ENCODE measurements at places on chromosomes 16 and 17.

DNA sequence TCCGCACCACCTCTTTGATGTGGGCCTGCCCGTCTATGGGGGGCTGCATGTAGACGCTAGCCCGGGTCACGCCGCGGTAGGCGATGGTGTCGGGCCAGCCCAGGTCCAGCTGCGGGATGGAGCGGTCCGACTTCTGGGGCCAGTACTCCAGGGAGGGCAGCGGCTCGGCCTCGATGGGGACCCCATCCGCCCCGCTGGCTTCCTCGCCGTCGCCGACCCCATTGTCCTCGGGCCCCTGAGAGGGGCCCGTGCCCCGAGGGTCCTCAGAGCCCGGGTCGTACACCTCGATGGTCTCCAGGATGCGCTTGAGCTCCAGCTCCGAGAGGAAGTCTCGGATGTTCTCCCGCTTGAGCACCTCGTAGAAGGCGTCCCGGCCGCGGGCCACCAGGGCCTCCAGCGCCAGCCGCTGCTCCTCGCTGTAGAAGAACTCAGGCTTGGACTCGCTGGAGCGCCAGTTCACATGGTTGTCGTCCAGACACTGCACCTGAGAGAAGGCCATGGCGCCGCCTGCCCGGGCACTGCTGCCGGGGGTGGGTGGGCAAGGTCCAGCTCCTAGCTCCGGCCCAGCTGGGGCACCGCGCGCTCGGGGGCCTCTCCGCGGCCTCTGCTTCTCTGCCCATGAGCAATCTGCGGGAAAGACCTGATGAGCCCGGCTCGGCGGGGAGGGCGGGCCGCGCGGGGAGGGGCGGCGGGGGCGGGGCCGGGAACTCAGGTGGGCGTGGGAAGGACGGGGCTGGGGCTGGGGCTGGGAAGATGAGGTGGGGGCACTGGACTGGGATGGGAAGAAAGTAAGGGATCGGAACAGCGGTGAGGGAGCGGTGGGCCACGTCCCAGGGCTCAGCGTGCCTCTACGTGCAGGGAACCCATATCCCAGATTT is 782 bp downstream of the FAM83G start:
- DNase-seq: peak; percentile 78

DNA sequence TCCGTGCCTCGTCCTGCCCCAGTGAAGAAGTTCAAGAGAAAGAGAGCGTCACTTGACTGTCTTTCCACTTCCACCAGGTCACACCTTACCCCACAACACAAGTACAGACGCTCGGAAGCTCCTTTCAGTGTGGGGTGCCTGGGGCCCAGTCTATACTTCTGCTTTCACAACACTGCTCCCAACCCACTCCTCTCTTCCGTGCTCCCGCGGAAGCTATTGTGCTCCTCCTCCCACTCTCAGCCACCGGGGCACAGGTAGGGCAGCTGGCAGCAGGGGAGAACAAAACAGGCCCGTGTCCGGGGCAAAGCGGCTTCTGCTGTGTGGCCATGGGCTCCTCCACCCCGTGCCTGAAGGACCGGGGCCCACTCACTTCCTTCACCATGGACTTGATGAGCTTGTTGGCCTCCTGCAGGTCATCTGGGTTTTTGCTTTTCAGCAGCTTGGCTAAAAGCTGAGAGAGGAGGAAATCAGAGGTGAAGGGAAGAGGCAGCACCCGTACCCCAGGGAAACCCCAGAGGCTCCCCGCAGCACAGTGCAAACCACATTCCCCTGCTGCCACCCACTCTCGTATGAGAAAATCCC is 18.9 kb downstream of the GGA3 start:
- no peak for DNase-seq

DNA sequence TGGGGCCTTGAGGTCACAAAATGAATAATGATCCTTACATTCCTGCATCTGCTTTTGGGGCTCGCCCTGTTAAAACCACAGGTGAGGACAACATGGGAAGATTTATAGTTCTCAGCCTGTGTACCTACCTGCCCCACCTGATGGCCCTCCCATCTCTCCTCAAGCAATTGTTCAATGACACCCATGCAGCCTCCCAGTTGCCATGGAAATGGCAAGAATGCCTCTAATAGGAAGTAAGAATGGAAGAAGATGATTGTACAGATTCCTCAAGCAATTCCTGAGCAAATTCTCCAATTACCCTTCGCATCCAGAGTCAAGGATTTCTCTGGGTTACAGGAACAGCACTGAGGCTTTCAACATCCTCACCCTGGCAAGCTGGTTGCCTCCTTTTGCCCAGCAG is 78.6 kb upstream of the CCL2 start:
- DNase-seq: no peak

GRCh38 chr17:75250009-75250471 is 11.4 kb downstream of the GGA3 start:
- no peak for DNase-seq

- DNase-seq: peak; percentile 42
These were observed 64.0 kb downstream of the MRM1 start for GRCh38 chr17:36665417-36665816.

DNA sequence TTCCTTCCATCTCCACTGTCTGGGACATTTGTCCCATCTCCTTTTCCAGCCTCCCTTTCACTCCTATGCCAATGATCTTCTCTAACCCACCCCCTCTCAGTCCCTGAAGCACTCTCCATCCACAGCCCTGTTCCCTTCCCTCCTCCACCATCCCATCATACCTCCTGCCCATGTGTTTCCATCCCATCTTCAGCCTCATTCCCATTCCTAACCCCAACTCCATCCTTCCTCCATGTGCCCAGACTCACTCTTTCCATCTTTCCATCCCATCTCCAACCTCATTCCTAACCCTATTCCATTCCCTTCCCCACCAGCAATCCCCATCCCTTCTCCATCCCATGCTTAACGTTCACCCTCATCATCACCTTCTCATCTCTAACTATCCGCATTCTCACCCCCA is 4.3 kb downstream of the IL27 start:
- DNase-seq: no peak

DNA sequence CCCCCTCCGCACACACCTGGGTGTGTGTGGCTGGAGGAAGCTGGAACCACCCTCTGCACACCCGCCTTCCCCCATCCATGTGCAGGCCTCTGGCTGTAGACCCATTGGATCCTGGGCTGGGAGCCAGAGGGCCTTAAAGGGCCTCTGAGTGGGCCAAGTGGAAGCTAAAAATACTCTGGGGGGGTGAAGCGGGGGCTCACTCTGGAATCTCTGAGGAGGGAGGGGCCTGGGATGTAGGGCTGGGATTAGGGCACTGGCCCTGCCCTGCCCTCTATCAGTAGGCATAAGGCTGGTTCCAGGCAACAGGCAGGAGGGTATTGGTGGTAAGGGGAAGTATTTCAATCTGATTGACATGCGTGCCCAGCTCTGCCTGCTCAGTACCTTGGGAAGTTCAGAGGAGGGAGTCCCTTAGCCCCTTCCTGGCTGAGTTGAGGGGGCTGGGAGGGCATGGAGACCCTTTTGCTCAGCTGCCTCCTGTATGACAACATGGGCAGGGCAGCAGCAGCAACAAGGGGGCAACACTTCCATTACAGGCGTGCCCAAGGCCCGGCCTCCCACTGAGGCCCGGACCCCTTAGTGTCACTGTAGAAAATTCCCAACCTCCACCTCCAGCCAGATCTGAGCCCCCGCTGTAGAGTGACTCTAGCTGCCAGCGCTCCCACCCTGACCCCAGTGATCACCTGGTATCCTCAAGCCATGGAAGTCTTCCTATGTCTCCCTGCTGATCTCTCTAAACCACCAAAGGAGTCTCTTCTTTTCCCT is 5.2 kb downstream of the ITGA3 start:
- DNase-seq: peak; percentile 66

DNA sequence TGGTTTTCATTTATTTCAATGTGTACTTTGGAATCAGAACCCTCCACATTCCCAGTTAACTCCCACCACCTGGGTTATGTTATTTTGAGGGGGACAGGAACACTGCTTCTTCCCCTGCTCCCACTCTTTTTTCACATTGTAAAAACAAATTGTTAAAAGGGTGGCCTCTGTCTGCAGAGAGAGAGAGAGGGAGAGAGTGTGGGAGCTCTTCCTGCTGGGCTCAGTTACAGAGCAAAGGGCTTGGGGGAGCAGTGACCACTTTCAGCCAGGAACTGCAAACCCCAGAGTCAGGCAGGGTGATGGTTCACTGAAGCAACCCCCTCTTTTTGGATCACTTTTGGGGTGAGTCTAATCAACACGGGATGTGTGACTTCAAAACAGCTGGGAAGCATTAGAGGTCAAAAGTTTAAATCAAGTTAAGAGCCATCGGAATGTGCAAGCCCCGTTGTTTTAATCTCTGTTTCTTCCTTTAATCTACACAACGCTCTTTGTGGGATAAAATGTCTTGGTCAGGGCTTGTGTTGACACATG is 577.0 kb upstream of the CDH11 start:
- DNase-seq: no peak

- no peak for DNase-seq
These were observed 105.2 kb downstream of the ABCA8 start for GRCh38 chr17:68849673-68850610.

- DNase-seq: no peak
These were observed 60.7 kb downstream of the IRF8 start for GRCh38 chr16:85959686-85960085.

- DNase-seq: no peak
These were observed 33.8 kb upstream of the CCL22 start for GRCh38 chr16:57324749-57325148.

DNA sequence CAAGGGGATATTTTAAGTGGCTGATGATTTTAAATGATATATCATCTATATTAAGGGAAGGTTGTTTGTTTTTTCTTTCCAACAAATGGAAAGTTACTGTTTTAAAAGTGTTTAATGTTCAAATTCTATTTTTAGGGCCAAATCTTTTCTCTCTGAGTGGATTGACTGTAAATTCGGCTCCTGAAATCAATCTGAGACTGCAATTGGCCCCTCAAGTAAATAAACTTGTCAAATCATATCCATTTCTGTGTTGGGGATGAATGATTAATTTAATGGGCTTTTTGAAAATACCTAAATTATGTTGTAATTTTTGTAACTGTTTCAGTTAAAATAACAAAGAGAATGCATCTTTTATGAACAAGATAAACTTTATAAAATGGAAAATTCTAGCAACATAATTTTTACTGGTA is 2.6 kb downstream of the HS3ST3A1 start:
- no peak for DNase-seq

GRCh38 chr17:78925234-78925633 is at the start of gene TIMP2:
TIMP2 (minus strand) TSS chr17:78925387; CDS start chr17:78925088, 299 bp downstream.
- DNase-seq: peak; percentile 93

GRCh38 chr17:27862840-27863239 is 30.3 kb downstream of the LYRM9 start:
- no peak for DNase-seq

- peak; percentile 54 for DNase-seq
These were observed 29.0 kb downstream of the RBBP6 start for GRCh38 chr16:24568392-24568791.

GRCh38 chr16:15493466-15494180 is 59.2 kb downstream of the BMERB1 start:
- DNase-seq: peak; percentile 51

- DNase-seq: no peak
These were observed 51.7 kb downstream of the RPH3AL start for GRCh38 chr17:300881-301280.

- DNase-seq: no peak
These were observed 634.6 kb upstream of the SOX9 start for GRCh38 chr17:71486261-71486660.

- DNase-seq: peak; percentile 98
These were observed 4.0 kb upstream of the ZNF267 start for GRCh38 chr16:31869511-31870201.

GRCh38 chr17:29138971-29139691 is 41.1 kb downstream of the MYO18A start:
- no peak for DNase-seq

GRCh38 chr16:80265624-80266306 is 275.0 kb upstream of the DYNLRB2 start:
- DNase-seq: no peak

GRCh38 chr17:80876950-80877728 is 114.5 kb upstream of the CHMP6 start:
- no peak for DNase-seq

- DNase-seq: peak; percentile 84
These were observed 2.7 kb downstream of the NUFIP2 start for GRCh38 chr17:29291163-29291752.

GRCh38 chr16:79994418-79994817 is 393.9 kb upstream of the MAF start:
- DNase-seq: no peak

DNA sequence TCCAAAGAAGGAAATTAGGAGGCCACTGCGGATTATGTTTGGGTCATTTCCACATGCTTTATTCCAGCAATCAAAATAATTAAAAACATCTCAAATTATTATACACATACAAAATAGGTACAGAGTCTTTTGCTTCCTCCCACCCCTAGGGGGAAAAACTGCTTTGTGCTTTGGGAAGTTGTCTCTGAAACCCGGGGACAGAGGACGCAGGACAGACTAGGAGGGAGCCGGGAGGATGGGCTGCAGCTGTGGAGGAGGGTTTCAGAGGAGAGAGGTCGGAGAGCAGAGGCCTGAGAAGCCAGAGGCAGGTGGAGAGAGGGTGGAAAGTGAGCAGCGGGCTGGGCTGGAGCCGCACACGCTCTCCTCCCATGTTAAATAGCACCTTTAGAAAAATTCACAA is 17.4 kb downstream of the COL1A1 start:
- DNase-seq: peak; percentile 58

DNA sequence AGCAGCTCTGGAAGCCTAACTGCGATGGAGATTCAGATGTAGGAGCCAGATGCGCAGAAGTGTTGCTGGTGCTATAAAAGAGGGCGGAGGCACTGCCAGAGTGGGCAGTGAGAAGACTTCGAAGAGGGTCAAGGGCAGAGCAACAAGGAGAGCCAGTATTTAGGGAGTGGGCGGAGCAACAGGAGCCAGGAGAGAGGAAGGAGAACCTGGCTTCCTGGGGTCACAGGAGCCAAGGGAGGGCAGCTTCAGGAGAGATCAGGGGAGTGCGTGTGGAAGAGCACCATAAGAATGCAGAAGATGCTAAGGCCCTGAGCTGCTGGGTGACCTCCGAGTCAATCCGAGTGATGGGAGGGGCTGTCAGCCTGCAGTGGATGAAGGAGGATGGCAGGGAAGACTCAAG is 14.4 kb upstream of the MRPS23 start:
- no peak for DNase-seq

DNA sequence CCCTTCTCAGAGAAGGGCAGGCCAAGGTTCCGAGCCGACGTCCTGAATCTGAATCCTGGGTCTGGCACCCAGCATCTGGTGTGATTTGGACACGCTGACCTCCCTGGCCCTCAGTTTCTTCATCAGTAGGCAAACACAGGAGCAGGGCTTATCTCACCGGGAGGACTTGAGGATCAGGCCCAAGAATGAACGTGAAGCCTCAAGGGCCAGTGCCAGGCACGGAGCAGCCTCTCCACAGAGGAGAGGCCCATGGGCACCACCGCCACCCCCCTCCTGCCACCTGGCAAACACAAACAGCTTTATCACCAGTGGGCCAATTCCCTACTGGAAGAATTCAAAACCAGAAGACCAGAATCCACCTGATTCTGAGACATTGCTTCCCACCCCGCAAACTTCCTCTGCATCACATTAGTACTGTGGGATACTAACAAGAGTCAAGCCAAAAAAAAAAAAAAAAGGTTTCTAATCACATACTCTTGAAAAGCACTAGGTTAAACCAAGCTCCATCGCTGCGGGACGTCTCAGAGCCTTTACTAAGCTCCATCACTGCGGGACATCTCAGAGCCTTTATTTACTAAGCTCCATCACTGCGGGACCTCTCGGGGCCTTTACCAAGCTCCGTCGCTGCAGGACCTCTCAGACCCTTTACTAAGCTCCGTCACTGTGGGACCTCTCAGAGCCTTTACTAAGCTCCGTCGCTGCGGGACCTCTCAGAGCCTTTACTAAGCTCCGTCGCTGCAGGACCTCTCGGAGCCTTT is 68.0 kb upstream of the DOC2B start:
- no peak for DNase-seq

Measured in ELR (cell line).